T-helper 2 cell treated with Interferon-gamma antibody and Interleukin-4, amounts not matched to agents 5 μg/mL and 100 μg/mL, for 36 hours (primary cell): ENCODE measurements at places on chromosomes 6 and 20.

- no peak for DNase-seq
Observed at GRCh38 chr6:136624347-136624746, 74.1 kb upstream of the MAP7 start.

DNA sequence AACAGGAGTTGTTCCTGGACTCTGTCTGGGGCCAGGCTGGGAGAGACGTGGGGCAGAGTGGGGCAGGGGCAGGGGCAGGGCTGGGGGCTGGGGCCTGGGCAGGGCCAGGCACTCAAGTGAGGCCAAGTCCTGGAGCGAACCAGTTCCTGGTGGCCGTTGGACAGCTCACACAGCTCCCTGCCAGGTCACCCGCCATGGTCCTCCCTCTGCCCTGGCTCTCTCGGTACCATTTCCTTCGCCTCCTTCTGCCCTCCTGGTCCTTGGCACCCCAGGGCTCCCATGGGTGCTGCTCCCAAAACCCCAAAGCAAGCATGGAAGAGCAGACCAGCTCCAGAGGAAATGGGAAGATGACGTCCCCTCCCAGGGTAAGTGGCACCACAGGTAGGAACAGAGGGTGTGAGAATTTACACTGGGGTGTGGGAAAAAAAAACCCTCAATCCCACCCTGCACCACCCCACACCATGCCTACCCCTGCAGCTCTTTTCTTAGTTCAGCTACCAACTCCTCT lies at the start of gene MCCD1:
TSS of gene MCCD1 (plus strand) at position 142 of the 508 bp plus-strand sequence. CDS start at position 195, 53 bp downstream.
- no peak for DNase-seq

GRCh38 chr6:138031850-138032249 lies 75.4 kb downstream of the PERP start:
- DNase-seq = no peak

- DNase-seq = no peak
Observed at GRCh38 chr20:51811042-51811355, 8.7 kb upstream of the SALL4 start.

GRCh38 chr6:16199804-16200203 lies 38.6 kb upstream of the GMPR start:
- DNase-seq = no peak
